ENCODE measurements at places on chromosomes 5 and 9. TPM values are rescaled to one million over a fixed set of nuclear protein-coding genes. Genes with fewer than 3 reads are reported as not detected.

The NTRK2 gene
- total RNA-seq, result 20.1 TPM

The SLC25A2 gene
- total RNA-seq, result 0.72 TPM

The CDH6 gene
- 233 TPM for total RNA-seq

- H3K4me3 ChIP-seq, result no peak overlapping the region
- H3K27me3 ChIP-seq, result no peaks in the 10 kb centered on the region
- H3K36me3 ChIP-seq, result peaks cover 2% of the 10 kb centered on the region
- no peak for DNase-seq
- H3K27ac ChIP-seq, result no peak overlapping the region
Observed at GRCh38 chr5:168482361-168482760, 3.9 kb upstream of the RARS1 start.

- H3K36me3 ChIP-seq, result peaks cover 2% of the 10 kb centered on the region
- H3K4me1 ChIP-seq, result peaks cover 15% of the 10 kb centered on the region
- peak overlapping the region; percentile 16 for H3K27ac ChIP-seq
- no peak overlapping the region for H3K4me3 ChIP-seq
- DNase-seq, result no peak
Observed at GRCh38 chr9:131610231-131610761, 65.0 kb downstream of the PRRT1B start.

DNA sequence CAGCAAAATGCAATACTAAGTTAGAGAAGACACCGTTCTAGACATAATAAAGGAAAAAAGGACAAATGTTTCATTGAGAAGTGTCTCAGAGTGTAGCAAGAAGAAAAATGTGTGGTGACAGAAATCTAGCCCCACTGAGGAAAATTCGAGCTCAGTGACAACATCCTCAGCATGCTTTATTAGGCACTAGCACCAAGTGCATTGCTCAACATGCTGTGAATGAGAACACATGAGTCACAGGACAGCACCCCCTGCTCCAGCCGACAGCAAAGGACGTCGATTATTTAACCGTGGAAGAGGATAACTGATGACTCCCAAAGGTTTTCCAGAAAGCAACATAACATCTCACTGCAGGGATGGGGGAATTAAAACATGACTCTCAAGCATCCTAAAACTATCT is 182.7 kb downstream of the GNAQ start:
- no peaks in the 10 kb centered on the region for H3K27me3 ChIP-seq
- H3K27ac ChIP-seq, result no peak overlapping the region
- no peak overlapping the region for H3K4me3 ChIP-seq
- no peak for DNase-seq
- peaks cover 42% of the 10 kb centered on the region for H3K4me1 ChIP-seq
- no peaks in the 10 kb centered on the region for H3K36me3 ChIP-seq
